Stimulated activated naive CD8-positive, alpha-beta T cell treated with anti-CD3 and anti-CD28 coated beads, Interleukin-15, amount 100 ng/mL, for 72 hours (primary cell): ENCODE measurements at places on chromosomes 3 and 15.

GRCh38 chr15:80989081-80989517 lies 520 bp downstream of the MESD start:
- no peak for DNase-seq

GRCh38 chr3:27907929-27908328 lies 185.8 kb upstream of the EOMES start:
- DNase-seq = no peak

DNA sequence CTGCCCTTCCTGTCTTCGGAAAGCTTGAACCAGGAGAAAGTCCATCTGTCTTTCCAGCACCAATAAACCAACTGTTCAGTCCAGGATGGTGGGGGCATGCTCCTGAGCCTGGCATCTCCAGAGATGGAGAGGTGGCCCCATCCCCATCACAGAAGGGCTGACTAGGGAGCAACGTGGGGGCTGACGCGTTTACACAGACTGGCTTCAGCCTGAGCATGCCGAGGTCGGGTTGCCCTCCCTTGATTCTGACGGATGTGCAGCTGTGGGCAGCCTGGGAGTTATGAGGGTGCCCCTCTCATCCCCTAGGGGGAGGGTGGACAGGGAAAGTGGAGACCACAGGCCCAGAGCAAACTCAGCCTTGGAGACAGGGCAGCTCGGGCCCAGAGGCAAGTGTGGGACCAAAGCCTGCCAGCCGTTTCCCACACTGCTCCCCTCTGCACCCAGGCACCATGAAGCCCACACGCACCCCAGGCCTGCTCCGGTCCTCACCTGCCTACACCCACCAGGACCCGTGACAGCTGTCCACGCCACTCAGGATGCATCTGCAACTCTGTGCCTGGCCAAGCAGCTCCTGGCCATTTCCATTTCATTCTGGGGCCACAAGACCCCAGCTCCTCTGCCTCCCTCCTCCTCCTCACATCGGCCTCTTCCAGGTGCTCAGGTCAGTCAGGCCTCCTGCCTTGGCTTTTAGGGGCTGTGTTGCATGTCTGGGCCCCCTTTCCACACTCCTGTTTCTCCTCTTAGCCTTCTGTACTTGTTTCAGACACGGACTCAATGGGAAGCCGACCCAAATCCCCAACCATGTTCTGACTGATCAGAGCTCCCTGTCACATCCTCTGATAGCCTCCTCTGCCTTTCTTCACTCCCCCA lies 48.2 kb upstream of the SLC41A3 start:
- no peak for DNase-seq

- DNase-seq = no peak
Observed at GRCh38 chr15:96494505-96494904, 164.0 kb downstream of the NR2F2 start.

- no peak for DNase-seq
Observed at GRCh38 chr3:69866988-69867720, 127.9 kb downstream of the MITF start.

DNA sequence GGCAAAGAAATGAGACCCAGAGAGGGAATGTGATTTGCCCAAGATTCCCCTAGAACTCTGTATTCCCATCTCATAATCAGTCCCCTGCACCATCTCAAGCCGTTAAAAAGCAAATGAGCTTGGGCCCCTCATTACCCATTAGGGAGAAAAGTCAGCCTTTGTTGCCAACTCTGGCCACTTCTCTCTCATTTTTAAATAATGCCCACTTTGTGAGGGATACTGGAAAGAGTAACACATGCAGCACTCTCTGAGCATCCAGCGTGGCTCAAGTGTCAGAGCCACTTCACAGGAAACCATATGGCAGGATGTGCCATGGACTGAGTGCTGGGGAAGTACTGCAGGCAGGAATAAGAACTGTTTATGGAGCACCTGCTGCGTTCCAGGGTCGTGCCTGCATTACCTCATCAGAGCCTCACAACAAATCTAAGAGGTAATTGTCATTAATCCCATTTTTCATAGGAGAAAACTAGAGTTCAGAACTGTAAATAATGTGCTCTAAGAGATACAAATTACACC lies 49.8 kb upstream of the SLC6A1 start:
- no peak for DNase-seq

- DNase-seq = no peak
Observed at GRCh38 chr15:83734487-83734886, 80.6 kb downstream of the ADAMTSL3 start.

- DNase-seq = no peak
Observed at GRCh38 chr3:111303760-111304159, 232.1 kb downstream of the NECTIN3 start.

- no peak for DNase-seq
Observed at GRCh38 chr3:174700736-174701135, 158.4 kb upstream of the NAALADL2 start.

GRCh38 chr15:77426871-77427270 lies 6.2 kb downstream of the HMG20A start:
- no peak for DNase-seq

DNA sequence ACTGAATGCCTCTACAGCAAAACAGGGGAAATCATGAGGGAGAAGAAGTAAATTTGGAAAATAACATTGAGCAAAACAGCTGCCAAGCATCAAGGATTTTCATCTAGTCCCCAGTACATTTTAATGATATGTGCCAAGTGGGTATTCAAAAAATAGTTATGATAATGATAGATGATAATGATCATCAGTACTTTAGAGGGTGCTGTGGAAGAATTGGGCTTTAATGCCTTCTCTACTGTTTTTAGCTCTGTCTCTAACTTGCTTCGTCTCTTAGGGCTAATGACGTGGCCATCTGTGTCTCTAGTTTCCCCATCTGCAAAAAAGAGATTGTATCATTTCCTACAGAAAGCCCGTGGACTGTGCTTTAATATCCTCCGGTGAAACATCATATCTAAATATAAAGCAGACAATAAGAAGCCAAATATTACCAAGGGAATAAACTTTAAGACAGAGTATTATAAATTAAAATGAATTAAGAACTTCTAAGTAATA lies 10.2 kb upstream of the FSIP1 start:
- DNase-seq = no peak

- no peak for DNase-seq
Observed at GRCh38 chr3:107130089-107130700, 247.0 kb upstream of the CCDC54 start.

GRCh38 chr3:172478116-172478515 lies 29.9 kb upstream of the GHSR start:
- no peak for DNase-seq

GRCh38 chr15:49860101-49860500 lies 239.3 kb downstream of the DTWD1 start:
- no peak for DNase-seq

GRCh38 chr3:126039870-126040269 lies 44.1 kb downstream of the SLC41A3 start:
- DNase-seq = no peak

DNA sequence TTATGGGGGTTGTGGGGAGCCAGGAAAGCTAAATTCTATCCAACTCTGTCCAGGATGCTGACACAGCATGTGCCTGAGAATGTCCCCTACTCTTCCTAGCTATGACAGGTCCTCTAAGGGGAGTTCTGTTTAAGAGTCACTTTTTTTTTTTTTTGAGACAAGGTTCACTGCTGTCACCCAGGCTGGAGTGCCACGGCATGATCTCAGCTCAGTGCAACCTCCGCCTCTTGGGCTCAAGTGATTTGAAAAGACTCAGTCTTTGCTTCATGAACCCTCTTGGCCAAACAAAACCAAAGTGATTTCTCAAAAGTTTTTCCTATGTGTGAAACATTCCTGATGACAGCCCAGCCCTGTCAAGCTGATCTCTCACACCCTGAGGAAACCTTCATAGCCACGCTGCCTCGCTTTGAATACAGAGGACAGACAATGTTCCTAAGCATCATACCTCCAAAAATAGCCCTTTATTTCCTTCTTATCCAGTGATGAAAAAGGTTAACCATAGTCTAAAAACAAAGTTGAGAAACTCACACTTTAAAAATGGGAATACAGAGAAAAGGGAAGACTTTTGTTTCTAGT lies 105.5 kb upstream of the PROK2 start:
- DNase-seq = no peak

DNA sequence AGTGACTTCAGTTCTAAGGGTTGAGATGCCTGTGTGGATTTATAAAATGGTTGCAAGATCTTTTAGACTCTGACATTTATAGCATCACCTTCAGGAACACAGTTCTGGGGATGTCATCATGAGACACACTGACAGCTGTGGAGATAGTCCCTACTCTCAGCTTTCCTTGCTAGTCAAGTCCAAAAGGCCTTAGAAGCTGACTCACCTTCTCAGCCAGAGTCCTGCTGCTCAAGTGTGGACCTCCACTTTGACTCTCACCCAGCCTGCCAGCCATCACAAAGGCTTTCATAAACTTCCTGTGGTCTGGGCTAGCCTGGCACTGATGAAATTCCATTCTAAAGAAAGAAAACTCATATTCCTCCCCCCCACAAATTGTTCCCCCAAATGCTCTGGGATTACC lies 44.8 kb downstream of the TMEM39A start:
- no peak for DNase-seq

GRCh38 chr3:141450727-141451375 lies 36.0 kb upstream of the RASA2 start:
- no peak for DNase-seq

DNA sequence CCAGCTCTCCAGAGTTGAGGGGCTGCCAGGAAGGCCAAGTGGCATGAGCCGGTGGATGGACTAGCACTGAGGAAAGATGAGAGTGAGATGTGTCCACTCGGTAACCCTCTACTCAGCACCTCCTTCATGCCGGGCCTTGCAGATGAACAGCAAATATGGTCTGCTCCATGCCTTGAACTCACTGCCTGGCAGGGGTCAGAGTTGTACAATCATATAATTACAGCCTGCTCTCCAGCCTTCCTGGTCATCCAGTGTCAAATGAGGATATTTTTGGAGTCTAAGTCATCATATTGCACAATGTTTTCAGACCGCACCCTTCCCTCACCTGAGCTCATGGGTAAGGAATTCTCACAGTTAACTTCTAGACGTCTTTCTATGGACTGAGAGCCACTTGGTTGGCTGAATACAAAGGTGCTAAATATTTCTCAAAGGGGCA lies 4.9 kb downstream of the MGLL start:
- DNase-seq = no peak
